Thoracic aorta (tissue), 2 donors: ENCODE measurements at places on chromosomes 4 and X. TPM values are rescaled to one million over a fixed set of nuclear protein-coding genes. Genes with fewer than 3 reads are reported as not detected.

DNA sequence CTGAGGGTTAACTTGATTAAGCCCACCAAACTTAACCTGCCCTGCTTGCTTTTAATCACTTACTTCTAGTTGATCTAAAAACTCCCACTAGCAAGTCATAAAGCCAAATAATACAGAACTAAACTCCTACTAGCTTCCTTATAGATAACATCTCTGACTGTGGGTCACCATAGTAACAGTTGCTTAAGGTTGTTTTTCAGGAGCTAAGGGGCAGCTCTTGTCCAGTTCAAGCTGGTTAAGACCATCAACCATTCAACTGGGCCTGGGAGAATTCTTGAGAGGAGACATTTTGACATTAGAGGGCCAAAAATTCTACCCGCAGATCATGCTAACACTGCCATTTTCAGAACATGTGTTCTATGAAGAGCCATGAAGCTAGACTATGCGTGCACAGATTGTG, 67.0 kb downstream of the UCHL1 start:
- DNase-seq, result no peak

DNA sequence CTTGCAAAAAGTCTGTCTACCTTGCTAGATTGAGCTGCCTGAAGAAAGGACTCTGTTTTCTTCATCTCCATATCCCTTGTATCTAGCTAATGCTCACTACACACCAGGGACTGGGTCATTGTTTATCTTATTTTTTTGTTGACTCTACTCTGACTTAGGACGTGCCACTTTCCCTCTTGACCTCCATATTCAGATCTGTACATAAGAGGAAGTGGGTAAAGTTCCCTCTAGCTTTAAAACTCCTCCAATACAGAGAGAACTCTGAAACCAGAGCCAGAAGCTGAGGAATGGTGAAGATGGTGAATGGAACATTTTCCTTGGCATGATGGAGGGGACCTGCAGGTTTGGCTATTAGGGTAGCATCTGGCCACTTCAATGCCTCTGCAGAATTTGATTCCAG, 2026.1 kb upstream of the TENM3 start:
- DNase-seq, result no peak

DNA sequence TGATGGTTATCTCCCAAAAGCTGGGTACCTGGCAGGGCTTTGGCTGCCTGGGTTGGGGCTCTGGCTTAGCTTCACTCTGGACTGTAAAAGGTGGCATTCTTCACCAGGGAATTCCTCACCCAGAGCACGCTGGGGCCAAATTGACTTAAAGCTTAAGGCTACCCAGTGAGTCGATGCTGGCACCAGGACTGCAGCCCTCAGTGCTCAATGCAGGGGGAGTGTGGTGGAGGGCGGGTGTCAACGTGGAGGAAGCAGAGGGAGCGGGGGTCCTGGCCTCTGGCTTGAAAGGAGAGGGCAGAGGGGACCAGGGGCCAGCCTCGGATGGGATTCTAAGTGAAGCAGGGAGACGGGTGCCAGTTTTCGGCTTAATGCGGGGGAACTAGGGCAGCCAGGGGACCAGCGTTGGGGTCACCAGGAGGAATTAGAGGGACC, 446 bp upstream of the FAM50A start:
- no peak for DNase-seq

DNA sequence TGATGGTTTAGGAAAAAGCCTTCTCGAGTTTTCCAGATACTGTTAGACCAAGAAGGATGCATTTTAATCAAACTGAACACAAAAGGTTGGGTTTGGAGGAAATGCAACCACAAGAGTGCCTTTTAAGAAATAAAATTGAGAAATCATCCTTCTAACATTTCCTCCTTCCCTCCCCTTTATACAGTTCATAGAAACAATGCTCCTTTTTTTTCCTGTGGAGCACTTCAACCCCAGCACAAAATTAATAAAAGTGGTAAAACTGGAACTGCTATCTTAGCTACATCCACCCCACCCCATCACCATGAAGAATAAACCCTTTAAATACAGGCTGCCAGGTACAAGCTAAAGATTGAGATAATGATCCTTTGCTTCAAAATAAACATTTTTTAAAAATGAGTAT, 211.1 kb downstream of the RELL1 start:
- no peak for DNase-seq

DNA sequence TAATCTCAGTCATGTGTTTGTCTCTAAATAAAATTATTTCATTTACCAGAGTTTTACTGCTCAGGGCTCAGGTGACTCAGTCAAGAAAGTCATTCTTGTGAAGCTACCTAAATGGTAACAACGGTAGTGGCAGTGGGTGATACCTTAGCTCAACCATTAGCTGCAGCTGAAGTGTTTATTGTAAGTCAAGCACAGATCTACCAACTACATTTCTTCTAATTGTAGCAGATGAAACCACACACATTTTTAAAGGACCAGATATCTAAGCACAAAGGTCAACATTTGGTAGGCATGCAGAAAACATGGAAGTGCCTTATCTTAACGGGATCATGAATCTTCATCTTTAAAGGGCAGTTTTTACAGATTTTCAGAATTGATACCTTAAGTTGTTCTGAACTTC, 79.1 kb downstream of the FAT4 start:
- DNase-seq, result no peak

DNA sequence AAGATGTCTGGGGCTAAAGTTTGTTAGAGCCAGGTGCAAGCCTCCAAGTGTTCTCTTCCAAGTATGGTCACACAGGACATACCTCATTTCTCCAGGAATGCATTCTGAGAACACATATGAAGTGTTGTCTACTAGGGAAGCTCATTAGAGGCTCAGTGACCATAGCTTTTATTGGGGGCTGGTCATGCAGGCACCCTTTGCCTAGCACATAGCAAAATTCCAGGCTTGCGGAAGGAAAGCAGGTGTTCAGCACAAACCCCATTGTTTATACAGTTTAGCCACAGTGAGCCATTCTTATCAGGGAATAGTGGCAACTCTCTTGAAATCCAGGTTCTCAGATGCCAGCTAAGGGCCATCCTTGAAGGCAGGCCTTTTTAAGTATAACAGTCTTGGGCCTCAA, 339.4 kb upstream of the ZCCHC13 start:
- DNase-seq, result no peak

DNA sequence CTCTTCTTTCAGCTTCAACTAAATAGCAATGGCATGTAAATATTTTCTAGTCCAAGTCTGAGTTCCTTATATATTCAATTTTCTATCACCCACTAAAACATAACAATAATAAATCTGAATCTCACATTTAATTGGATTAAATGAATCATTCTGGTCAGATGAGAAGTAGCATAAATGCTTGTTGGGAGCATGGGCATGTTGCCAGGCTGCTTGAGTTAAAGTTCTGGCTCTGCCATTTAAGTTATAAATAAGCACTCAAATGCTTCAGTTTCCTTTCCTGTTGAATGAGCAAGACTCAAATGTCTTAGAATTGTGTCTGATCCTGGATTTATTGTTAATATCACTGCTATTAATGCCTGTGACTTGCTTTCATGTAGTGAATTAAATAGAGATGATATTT, 496.3 kb downstream of the STPG2 start:
- DNase-seq, result no peak

GRCh38 chrX:120462370-120462769, 6.7 kb downstream of the LAMP2 start:
- DNase-seq, result no peak

GRCh38 chrX:1403228-1403627, 11.3 kb upstream of the SLC25A6 start:
- DNase-seq, result no peak

GRCh38 chrX:103384672-103385071, 8.3 kb downstream of the BEX3 start:
- no peak for DNase-seq

DNA sequence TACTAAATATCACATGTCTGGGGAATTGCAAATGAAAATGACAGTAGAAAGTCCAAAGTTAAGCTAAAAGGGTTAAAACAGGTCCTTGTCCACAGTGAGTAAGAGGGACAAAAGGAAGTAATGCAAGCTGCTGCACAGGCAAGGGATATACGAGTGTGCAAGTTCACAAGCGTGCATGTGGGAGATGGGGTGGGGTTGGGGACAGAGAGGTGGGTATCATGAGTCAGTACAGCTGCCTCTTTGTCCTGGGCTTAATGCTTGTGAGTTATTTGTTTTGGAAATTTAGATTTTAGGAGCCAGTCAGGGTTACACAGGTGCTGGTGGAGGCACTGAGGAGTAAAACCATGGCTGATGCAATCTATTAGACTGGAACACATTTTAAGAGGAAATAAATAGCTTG, 3.3 kb upstream of the GPRASP2 start:
- no peak for DNase-seq

DNA sequence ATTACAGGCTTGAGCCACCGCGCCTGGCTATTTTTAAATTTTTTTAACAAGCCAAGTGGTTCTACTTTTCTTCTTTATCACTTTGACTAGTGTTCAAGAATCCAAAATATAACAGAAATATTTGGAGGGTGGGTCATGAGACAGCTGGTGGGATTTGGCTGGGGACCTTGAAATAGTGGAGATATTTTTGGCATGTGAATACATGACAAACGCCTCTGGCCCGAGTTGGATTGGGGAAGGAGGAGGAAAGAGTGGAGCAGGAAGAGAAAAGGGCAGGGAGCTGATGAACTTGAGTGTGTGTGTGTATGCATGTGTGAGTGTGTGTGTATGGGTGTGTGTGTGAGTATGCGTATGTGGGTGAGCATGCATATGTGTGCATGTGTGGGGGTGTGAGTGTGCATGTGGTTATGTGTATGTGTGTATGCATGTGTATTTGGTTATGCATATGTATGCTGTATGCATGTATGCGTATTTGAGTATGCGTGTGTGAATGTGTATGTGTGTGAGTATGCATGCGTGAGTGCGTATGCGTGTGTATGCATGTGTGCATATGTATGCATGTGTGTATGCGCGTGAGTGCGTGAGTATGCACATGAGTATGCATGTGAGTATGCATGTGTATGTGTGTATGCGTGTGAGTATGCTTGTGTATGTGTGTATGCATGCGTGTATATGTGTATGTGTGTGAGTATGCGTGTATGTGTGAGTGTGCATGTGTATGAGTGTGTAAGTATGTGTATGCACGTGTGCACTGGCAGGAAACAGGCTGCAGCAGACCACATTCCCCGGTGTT, 49.6 kb downstream of the JADE1 start:
- DNase-seq, result no peak

GRCh38 chr4:186627226-186627865, 72.0 kb upstream of the MTNR1A start:
- no peak for DNase-seq

Gene SMIM31
- total RNA-seq, result not detected

Gene SLC6A14
- total RNA-seq, result not detected

Gene HSFX4
- not detected for total RNA-seq

Gene KCTD8
- 4.2 TPM for total RNA-seq

Gene ADH1A
- total RNA-seq, result not detected

Gene FGB
- total RNA-seq, result not detected

Gene BRS3
- not detected for total RNA-seq

Gene PAGE2B
- total RNA-seq, result not detected

Gene ZNF330
- total RNA-seq, result 32.2 TPM

Gene FAT1
- 117 TPM for total RNA-seq

Gene F11
- total RNA-seq, result not detected

Gene PPEF2
- total RNA-seq, result 0.21 TPM

Gene ZAR1
- total RNA-seq, result 1.8 TPM

Gene OPN1MW
- total RNA-seq, result not detected
